ENCODE measurements at places on chromosomes 7 and 10. TPM values are rescaled to one million over a fixed set of nuclear protein-coding genes. Genes with fewer than 3 reads are reported as not detected.

DNA sequence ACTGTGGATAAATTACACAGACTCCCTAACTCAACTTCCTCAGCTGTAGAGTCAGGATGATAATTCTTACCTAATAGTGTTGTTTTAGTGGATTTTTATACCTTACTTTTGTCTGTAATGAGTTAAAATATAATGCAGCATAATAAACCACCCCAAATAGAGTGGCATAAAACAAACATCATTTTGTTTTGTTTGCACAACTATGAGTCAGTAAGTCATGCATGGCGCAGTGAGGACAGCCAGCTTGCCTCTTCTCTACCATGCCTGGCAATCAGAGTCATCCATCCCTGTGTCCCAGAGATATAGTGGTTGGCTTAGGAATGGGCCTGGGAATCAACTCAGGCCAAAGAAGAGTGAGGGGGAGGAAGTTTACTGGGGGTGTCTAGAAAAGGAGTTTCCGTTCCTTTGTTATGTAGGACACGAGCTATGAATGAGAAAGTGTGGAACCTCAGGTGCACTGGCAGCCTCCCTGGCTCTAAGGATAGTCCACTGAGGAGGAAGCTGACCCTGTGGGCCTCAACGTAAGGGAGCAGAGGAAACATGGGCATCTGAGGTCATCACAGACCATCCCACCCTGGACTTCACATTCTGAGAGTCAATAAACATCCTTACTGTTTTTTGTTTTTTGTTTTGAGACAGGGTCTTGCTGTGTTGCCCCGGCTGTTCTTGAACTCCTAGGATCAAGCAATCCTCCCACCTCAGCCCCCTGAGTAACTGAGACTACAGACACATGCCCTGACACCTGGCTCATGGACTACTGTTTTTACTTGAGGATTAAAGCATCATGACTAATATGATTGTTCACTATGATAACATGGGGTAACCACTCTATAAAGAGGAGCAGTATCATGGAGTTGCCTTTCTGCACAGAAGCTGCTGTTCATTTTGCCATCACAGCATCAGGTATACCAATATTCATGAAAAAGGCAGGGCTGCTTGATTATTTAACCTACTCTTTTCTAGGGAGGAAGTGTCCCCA is 21.0 kb upstream of the GRB10 start:
- DNase-seq = no peak

GRCh38 chr7:47454069-47454973 is 127.6 kb downstream of the TNS3 start:
- no peak for DNase-seq

DNA sequence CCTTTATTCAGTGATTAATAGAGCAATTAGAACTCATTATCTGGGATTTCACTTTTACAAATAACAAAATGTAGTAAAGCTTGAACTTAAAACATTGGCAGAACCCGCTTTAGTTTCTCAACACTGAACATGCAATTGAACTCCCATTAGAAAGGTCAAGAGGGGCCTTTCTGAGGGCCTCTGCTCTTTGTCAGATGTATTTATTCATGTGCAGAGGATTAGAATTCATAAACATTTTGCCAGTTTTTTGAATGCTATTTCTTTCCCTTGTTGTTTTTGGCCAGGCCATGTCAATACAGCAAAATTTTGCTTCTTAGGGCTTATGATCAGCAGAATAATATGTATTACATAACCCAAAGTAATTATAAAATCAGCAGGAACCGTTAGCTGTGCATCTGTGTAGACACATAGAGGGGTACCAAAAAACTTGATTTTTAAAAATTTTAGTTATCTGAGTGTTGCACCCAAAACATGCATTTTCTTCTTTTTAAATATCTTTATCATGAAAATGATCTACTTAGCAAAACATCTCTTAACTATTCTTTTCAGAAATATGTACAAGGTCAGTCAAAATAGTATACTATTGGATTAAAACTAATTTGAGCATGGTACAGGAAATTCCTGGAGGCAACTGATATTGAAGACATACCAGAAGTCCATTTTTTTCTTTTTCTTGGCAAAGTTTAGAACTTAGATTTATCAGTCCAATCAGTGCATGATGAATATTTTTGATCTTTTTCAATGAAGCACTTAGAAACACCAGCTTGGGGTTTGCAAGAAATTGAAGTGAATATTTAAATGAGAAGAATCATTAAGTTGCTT is 177.5 kb downstream of the TWIST1 start:
- no peak for DNase-seq

Gene ICA1
- 0.46 TPM for polyA plus RNA-seq

Gene CYP17A1
- not detected for polyA plus RNA-seq

GRCh38 chr7:28231176-28231575 is 50.6 kb upstream of the JAZF1 start:
- DNase-seq = no peak

Gene PSAP
- polyA plus RNA-seq = 506 TPM

Gene TCF7L2
- 3.1 TPM for polyA plus RNA-seq

GRCh38 chr7:115135769-115136410 is 214.0 kb downstream of the MDFIC start:
- no peak for DNase-seq

DNA sequence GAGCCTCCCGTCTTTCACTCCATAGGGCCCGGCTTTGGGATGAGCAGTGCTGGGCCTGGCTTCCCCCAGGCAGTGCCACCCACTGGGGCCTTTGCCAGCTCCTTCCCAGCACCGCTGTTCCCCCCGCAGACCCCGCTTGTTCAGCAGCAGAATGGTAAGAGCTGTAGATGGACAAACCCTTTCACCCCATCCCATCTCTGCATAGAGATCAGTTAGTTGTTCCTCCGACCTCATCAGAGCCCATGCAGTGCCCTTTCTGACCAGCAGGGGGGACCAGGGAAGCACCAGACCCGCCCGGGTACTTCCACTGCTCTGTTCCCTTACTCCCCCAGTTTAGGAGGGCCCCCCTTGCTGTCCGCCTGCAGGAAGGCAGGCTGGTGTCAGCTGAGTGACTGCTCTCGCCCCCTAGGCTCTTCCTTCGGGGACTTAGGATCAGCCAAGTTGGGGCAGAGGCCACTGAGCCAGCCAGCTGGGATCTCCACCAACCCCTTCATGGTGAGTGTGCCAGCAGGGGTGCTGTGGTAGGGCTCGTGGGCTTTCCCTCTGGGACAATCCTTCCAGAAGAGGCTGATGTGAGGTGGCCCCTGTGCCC is 9.8 kb downstream of the SAP25 start:
- DNase-seq = peak; percentile 77

Gene PNLIP
- polyA plus RNA-seq = not detected

DNA sequence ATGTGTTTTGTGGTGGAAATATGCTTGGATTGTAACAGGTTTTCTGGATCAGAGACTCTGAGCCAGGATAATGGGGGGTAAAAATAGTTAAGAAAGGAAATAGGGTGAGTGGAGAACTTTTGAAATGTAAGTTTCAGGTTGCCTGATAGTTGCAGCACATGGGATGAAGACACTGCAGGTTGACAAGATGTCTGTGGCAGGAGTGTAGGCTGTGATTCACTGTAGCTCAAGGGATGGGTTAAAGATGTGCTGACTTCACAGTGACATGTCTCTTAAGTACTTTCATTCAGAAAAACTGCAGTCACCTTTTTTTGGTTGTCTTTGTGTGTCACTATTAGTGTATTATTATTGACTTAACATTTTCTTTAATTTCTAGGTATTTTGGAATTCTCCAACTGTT is 63.5 kb upstream of the SLC39A12 start:
- DNase-seq = no peak

Gene ANKRD1
- not detected for polyA plus RNA-seq

DNA sequence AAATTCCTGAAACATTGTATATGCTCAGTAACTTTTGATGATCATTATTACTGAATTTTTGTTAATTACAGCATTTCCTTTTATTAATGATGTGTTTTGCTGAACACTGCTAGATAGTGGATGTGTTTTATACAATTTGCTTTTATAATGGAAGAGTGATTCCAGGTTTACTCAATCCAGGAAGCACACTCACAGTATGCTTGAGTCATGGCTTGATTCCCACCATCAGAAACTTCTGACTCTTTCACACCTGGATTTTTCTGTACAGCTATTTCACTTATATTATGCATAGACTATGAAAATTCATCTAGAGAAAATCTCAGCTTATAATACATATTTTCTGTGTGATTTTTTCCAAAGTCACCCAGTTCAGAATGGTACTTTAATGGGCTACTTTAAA is 1040.9 kb downstream of the GRM8 start:
- DNase-seq = no peak

Gene ING3
- 35.8 TPM for polyA plus RNA-seq

DNA sequence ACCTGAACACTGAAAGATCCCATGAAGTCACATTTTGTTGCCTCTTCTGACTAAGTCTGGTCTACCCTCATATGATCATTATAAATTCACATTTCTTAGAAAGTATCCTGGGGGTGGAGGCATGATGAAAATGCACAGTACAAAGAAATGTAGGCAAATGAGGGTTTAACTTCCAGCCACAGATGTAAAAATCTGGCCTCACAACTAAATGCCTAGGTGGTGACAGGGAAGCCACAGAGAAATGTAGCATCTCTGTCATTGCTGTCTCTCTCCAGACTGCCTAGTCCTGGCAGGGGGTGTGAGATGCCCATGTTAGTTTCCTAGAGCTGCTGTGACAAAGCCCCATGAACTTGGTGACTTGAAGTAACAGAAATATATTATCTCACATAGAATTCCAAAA is 395.9 kb downstream of the SORCS3 start:
- DNase-seq = no peak

GRCh38 chr10:22712956-22713852 is 1.2 kb downstream of the PIP4K2A start:
- peak; percentile 40 for DNase-seq

Gene CHST3
- not detected for polyA plus RNA-seq

DNA sequence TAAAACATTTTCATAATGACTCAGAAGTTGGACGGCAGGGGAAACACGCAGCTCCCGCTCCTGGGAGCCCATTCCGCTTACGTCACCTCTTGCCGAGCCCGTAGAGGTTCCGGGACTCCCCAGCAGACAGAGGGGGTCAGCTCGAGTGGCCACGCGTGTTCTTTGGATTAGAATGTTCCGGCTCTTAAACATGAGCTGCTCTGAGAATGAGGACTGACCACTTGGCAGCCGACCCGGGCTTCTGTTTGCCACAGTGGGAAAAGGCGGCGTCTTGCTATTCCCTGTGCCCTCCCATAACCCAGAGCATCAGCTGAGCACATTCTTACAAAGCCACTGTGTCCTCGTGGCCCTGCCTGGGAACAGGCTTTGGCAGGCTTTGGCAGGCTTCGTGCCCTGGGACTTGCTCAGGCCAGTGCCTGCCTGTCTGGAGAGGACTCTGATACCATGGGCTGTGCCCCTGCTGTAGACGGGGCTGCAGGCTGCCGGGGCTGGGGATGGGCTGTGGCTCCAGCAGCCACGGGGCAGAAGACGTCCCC is 40.1 kb downstream of the PFKP start:
- DNase-seq = no peak

- DNase-seq = no peak
These were observed 126.0 kb upstream of the NRBF2 start for GRCh38 chr10:63007112-63007511.

Gene SPDYE2
- 0.33 TPM for polyA plus RNA-seq

Gene CLRN3
- not detected for polyA plus RNA-seq

Gene CASTOR2
- 0.46 TPM for polyA plus RNA-seq

- no peak for DNase-seq
These were observed 11.1 kb upstream of the SDK1 start for GRCh38 chr7:3289996-3290395.

GRCh38 chr7:70384891-70385290 is 747.1 kb upstream of the GALNT17 start:
- DNase-seq = no peak

- no peak for DNase-seq
These were observed 19.5 kb upstream of the SMC3 start for GRCh38 chr10:110548002-110548401.

Gene MRPS17
- polyA plus RNA-seq = 17.0 TPM

GRCh38 chr10:19014034-19014433 is 34.6 kb upstream of the MALRD1 start:
- DNase-seq = no peak

Gene RAPGEF5
- not detected for polyA plus RNA-seq

- no peak for DNase-seq
These were observed 190.1 kb upstream of the AKR1E2 start for GRCh38 chr10:4635883-4636282.

DNA sequence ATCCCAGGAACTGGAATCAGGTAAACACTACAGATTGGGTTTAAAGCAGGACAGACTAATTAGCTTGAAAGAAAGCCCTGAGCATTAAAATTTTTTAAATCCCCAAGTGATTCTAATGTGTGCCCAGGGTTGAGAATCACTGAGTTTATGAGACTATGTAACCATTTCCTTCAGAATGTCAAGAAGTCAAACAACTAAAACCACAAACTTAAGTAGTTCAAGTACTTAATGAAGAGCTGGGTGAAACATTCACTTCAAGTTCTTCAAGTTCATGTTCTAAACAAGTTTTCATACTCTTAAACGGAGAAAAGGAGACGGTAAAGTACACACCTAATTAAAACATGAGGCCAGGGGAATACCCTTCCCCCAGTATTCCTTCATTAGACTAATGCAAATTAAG is 28.2 kb upstream of the TLL2 start:
- no peak for DNase-seq

GRCh38 chr10:20084451-20084850 is 268.2 kb downstream of the PLXDC2 start:
- DNase-seq = no peak

DNA sequence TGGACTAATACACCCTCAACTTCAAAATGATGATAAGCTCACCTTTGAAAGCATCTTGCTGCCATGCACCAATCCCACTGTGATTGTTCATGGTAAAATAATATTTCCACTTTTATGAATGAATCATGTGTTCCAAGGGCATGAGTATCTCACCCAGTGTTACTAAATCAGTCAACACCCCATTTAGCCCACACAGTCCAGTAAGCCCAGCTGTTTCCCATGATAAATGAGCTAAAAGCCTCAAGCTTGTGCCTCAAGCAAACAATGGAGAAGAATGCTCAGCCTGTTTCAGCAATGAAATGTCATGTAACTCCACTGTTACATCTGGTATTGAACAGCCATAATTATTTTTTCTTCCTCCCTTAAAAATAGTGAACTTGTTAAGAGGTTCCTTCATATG is 442.5 kb downstream of the XPNPEP1 start:
- DNase-seq = no peak

Gene OR2A42
- not detected for polyA plus RNA-seq

Gene NEUROD6
- polyA plus RNA-seq = not detected
